Testis (tissue), 5 donors: ENCODE measurements at places on chromosomes 3 and 15. TPM values are rescaled to one million over a fixed set of nuclear protein-coding genes. Genes with fewer than 3 reads are reported as not detected.

GRCh38 chr3:194876403-194877095, 190.9 kb downstream of the FAM43A start:
- DNase-seq, result no peak
- H3K27ac ChIP-seq, result no peak overlapping the region
- H3K27me3 ChIP-seq, result no peaks in the 10 kb centered on the region
- no peak overlapping the region for H3K4me3 ChIP-seq

- no peaks in the 10 kb centered on the region for H3K36me3 ChIP-seq
- no peak overlapping the region for H3K4me3 ChIP-seq
- no peak for DNase-seq
- no peak overlapping the region for H3K27ac ChIP-seq
- no peaks in the 10 kb centered on the region for H3K27me3 ChIP-seq
These were observed 57.5 kb upstream of the TMCO5A start for GRCh38 chr15:37876900-37877299.

The CKMT1B gene
- 0.56 TPM for total RNA-seq

- no peaks in the 10 kb centered on the region for H3K27me3 ChIP-seq
- no peak overlapping the region for H3K4me3 ChIP-seq
- peak; percentile 58 for DNase-seq
- no peaks in the 10 kb centered on the region for H3K4me1 ChIP-seq
These were observed 152.7 kb downstream of the CD47 start for GRCh38 chr3:107938143-107938542.

The CERS3 gene
- 13.4 TPM for total RNA-seq

The SLC28A1 gene
- total RNA-seq, result 0.31 TPM

The CASR gene
- 1.2 TPM for total RNA-seq

The TRIM42 gene
- total RNA-seq, result 12.5 TPM

- DNase-seq, result no peak
- H3K4me1 ChIP-seq, result no peaks in the 10 kb centered on the region
- no peak overlapping the region for H3K4me3 ChIP-seq
These were observed 42.3 kb upstream of the RAB6B start for GRCh38 chr3:133937756-133938601.

GRCh38 chr3:12959410-12959809, 113.8 kb downstream of the IQSEC1 start:
- H3K4me3 ChIP-seq, result no peak overlapping the region
- no peaks in the 10 kb centered on the region for H3K36me3 ChIP-seq
- H3K27me3 ChIP-seq, result no peaks in the 10 kb centered on the region
- no peak for DNase-seq
- H3K4me1 ChIP-seq, result peaks cover 50% of the 10 kb centered on the region
- H3K27ac ChIP-seq, result peak overlapping the region; percentile 24

The USF3 gene
- 22.7 TPM for total RNA-seq

DNA sequence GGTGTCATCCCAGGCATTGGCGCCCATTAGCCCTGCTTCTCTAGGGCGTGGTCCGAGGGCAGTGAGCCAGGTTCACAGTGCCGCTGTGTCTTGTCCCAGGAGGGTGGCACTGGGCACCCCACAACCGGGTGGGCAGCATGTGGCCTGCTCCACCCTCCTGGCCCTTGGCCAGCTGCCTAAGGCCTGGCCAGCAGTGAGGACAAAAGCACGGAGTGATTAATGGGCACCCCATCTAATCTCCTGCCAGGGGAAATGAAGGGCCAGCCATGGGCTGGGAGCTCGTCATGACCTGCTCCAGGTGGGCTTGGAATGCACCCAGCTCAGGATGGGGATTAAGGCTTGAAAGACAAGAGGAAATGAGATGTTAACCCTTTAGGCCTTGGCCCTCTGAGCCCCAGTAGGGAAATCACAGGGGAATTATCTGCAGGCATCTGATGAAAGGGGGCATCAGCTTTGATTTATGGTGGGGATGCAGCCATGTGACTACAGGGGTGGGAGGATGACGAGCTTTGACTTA, 5.2 kb downstream of the THSD4 start:
- peaks cover 4% of the 10 kb centered on the region for H3K4me1 ChIP-seq
- no peak for DNase-seq
- no peak overlapping the region for H3K27ac ChIP-seq
- no peaks in the 10 kb centered on the region for H3K27me3 ChIP-seq

- H3K4me3 ChIP-seq, result peak overlapping the region; percentile 88
- H3K27ac ChIP-seq, result peak overlapping the region; percentile 91
- H3K27me3 ChIP-seq, result no peaks in the 10 kb centered on the region
- DNase-seq, result peak; percentile 57
- H3K36me3 ChIP-seq, result no peaks in the 10 kb centered on the region
These were observed 802 bp upstream of the NECTIN3 start for GRCh38 chr3:111070772-111071256.

- peaks cover 21% of the 10 kb centered on the region for H3K4me1 ChIP-seq
- no peak for DNase-seq
- H3K27ac ChIP-seq, result no peak overlapping the region
- H3K4me3 ChIP-seq, result no peak overlapping the region
These were observed 51.5 kb upstream of the AGTR1 start for GRCh38 chr3:148646126-148646665.

DNA sequence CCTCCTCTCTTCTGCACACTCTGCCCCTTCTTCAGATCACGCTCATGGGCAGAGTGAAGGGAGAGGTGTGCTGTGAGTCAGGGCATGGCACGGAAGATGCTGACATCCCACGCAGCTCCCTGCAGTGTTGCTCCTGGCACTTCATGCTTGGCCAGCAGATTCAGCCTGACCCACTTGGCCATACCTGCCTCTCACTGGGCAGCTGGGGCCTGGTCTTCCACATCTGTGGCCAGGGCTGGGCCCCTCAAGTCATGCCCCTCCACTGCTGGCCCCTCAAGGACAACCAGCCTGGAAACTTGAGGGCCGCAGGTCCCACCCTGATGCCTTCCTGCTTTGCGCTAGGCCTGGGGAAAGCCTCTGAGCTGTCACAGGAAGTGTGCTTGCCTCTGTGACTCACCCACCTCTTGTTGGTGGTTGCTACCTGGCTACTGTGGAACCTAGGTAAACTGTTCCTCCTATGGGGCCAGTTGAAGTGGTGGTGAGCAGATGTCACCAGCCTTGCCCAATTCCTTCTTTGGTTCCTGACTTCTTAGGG, 48.7 kb downstream of the BSN start:
- no peaks in the 10 kb centered on the region for H3K36me3 ChIP-seq
- no peak overlapping the region for H3K27ac ChIP-seq
- no peak for DNase-seq
- no peak overlapping the region for H3K4me3 ChIP-seq

The MORC1 gene
- 19.4 TPM for total RNA-seq

The ALG1L2 gene
- total RNA-seq, result not detected

The KBTBD13 gene
- 2.4 TPM for total RNA-seq

The OXTR gene
- total RNA-seq, result 4.2 TPM

GRCh38 chr3:16936676-16937230, 52.0 kb downstream of the PLCL2 start:
- peaks cover 13% of the 10 kb centered on the region for H3K4me1 ChIP-seq
- no peak overlapping the region for H3K27ac ChIP-seq
- no peak for DNase-seq
- H3K4me3 ChIP-seq, result no peak overlapping the region

The LCTL gene
- total RNA-seq, result not detected

The IL17RD gene
- total RNA-seq, result 29.9 TPM

- no peaks in the 10 kb centered on the region for H3K27me3 ChIP-seq
- H3K4me3 ChIP-seq, result no peak overlapping the region
- no peak overlapping the region for H3K27ac ChIP-seq
These were observed 1.5 kb downstream of the CIB1 start for GRCh38 chr15:90232196-90232595.

DNA sequence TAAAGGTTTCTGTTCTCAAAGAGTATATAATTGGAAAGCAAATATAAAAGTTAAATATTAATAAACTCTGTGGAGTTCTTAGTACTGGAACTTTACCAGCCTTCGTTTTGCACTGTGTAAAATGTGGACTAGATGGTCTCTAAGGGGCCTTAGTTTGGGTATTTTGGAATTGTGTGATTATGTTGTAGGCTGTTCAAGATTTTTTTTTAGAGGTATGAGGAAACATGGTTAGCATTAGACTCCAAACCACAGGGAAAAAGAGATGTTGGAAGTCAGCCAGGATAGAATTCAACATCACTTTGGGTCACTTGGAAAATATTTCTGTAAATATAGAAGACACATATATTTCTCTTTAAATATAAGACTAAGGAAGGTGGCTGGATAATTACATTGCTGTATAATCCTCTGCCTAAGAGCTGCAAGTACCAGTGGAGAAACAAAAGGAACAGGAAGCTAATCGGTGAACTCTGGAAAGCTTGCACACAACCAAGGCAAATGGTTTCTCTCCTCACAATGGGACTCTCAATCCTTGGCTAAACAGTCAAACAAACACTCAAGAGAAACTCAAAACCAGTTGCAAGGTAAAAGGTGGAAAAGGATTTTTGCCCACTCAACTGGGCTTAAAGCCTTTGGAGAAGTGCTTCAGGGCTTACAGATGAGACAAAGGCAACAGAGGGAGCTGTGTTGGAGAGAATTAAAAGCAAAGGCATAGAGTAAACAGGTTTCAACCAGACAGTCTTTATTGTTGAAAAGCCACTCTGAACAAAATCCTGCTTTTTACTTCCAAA, 141.7 kb downstream of the NR1D2 start:
- H3K4me3 ChIP-seq, result no peak overlapping the region
- no peak overlapping the region for H3K27ac ChIP-seq
- H3K4me1 ChIP-seq, result no peaks in the 10 kb centered on the region
- no peaks in the 10 kb centered on the region for H3K36me3 ChIP-seq
- no peak for DNase-seq
- no peaks in the 10 kb centered on the region for H3K27me3 ChIP-seq

The AQP9 gene
- total RNA-seq, result 0.16 TPM

DNA sequence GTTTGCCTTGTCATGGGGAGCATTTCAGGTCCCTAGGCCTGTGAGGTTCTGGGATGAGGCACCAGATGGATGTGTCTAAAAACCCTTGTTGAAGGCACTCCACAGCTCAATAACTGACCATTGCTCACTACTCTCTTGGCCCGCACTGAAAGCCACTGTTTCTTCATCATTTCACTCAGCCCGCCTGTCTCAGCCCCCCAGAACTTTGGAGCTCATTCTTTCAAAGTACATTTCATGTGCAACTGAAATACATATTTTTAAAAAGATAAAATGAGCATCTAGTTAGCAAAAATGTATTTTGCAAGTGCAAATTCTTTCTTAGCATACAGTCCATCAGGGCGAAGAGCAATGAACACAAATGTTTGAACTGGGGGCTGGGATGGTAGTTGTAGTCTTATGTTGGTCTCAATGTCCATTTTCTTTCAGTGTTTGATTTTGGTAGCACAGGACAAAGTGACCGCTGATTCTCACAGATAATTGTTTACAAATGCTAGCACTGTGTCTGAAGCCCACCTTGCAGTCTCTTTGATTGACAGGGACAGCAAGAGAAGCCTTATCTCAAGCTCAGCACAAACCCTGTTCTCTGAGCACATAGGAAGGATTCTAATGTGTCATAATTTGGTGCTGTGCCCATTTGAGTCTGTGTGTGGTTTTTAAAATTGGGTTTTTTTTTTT, 19.6 kb downstream of the HEMK1 start:
- H3K27ac ChIP-seq, result no peak overlapping the region
- no peak for DNase-seq
- H3K27me3 ChIP-seq, result no peaks in the 10 kb centered on the region
- H3K4me1 ChIP-seq, result peaks cover 25% of the 10 kb centered on the region
- H3K36me3 ChIP-seq, result no peaks in the 10 kb centered on the region
- no peak overlapping the region for H3K4me3 ChIP-seq
